Activated T-helper 2 cell treated with anti-CD3 and anti-CD28 coated beads, Interferon-gamma antibody, Interleukin-2, Interleukin-4, amounts not matched to agents 10 μg/mL and 5 μg/mL and 100 μg/mL, durations not matched to agents 14 hours and 24 hours and 36 hours (primary cell): ENCODE measurements at places on chromosomes 12 and 14.

DNA sequence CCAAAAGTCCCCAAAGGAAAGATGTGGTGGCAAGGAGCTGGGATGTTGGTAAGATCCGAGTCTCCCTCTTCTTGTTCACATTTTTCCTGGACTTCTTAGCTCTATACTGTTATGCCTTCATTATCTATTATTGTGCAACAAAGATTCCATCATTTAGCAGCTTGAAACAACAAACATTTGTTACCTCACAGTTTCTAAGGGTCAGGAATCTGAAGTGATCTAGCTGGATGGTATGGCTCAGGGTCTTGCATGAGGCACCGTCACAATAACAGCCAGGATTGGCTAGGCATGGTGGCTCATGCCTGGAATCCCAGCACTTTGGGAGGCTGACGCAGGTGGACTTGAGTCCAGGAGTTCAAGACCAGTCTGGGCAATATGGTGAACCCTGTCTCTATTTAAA lies 51.1 kb upstream of the KRAS start:
- DNase-seq: no peak

- no peak for DNase-seq
Observed at GRCh38 chr14:31855262-31855661, 221.8 kb upstream of the ARHGAP5 start.

- no peak for DNase-seq
Observed at GRCh38 chr14:75837151-75837787, 144.5 kb downstream of the TGFB3 start.

DNA sequence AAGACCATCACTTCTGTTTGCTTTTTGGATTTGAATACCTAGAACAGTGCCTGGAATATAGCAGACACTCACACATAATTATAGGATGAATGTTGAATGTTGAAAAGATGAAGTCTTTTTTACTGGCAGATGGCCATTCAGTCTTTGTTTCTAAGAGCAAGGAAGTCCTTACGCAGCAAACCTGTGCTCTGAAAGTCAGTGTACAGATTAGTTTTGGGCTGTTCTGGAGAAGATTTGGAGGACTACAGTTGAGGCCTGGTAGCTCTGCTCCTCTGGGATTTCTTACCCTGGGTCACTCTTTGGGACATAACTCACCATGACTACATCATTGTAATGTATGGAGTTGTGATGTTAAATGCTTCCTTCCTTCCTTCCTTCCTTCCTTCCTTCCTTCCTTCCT lies 3.3 kb downstream of the OR4E2 start:
- no peak for DNase-seq

DNA sequence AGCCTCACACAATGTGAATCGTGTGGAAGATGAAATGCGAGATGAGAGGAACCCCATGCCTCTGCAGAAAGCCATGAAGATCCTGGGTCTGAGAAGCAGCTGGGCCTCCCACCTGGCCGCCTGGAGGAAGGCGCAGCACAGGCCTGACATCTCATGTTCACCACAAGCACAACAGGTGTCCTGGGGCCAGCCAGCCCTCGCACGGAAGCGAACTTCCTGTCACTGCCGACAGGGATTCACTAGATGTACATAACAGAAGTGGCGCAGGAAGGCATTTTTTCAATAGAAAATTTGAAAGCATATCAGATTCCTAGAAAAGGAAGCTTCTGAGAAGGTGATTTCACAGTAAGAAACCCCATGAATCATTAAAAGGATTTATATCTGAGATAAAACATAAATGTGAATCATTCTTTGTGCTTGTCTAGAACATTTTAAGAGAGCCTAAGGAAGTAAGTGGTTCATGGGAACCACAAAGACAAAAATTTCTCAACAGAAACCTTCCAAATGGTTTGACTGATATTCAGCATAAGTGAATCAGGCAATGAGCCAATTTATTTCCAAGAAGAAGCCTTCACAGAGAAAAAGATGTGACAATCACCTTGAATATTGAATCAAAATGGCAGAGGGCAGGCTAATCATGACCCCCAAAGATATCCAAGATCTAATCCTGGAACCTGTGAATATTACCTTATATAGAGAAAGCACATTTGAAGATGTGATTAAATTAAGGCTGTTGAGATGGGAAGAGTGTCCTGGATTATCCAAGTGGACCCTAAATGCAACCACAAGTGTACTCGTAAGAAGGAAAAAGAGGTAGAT lies 311.9 kb downstream of the DUSP6 start:
- peak; percentile 83 for DNase-seq
